HFF-Myc (cell line): ENCODE measurements at places on chromosomes 11 and 22.
A peak's percentile ranks its signal among the peaks of the same experiment; 100 is the strongest.

DNA sequence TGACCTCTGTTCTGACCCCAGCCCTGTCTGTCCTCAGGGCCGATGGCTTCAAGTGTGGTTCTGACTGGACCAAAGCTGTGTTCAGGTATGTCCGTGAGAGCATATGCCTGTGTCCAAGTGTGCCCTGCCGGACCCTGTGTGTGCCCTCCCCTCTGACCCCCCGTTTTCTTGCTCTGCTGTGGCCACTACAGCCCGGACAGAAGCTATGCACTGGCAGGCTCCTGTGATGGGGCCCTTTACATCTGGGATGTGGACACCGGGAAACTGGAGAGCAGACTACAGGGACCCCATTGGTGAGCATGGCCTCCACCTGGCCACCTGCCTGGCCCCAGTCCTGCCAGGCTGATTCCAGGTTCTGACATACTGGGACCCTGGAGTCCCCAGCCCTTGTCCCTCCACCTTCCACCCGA lies 14.5 kb downstream of the ATG16L2 start:
- no peak for DNase-seq

GRCh38 chr11:62854825-62855570 lies 15.6 kb upstream of the WDR74 start:
- no peak for DNase-seq

- DNase-seq, result no peak
These were observed 11.0 kb downstream of the SLC29A2 start for GRCh38 chr11:66360406-66361073.

GRCh38 chr11:58926251-58926650 lies 13.0 kb upstream of the GLYATL1 start:
- DNase-seq, result no peak

DNA sequence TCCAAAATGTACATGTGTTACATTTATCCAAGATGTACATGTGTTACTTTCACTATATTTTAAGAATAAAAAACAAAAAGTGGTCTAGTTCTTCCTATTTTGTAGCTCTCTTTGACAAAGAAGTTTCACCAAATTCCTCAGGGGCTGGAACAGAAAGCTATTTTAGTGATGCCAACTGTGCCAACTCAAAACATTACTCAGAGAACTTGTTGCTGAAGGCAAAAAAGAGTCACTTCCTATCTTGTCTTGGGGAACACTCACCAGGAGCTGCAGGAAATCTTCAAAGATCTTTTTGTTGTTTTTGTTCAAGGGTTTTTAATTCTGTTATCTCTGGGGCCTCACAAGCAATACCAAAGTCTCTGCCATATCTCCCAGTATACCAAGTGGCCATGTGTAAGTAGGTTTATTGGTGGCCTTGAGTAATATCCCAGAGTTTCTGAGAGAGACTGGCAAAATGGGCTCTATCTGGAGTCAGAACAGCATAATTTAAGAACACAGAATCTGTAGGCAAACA lies 13.6 kb upstream of the EED start:
- no peak for DNase-seq

DNA sequence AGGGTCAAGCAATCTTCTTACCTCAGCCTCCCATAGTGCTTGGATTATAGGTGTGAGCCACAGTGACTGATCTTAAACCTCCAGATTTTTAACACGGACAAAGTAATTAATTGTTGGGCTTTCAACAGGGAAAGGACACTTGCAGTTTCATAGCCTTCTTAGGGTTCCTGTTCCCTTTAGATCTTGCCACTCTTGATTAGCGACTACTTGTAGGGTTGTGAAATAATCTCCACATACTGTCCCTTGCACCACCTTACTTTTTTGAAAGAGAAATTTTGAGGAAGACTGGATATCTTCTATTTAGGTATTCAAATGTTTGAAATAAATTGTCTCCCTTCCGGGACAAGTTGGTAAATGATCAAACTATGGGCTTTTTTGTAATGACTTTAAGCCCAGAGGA lies 7.6 kb downstream of the MS4A4E start:
- no peak for DNase-seq

- DNase-seq, result no peak
These were observed 185.4 kb upstream of the CNTN5 start for GRCh38 chr11:98835335-98835734.

- no peak for DNase-seq
These were observed 2.3 kb downstream of the PTPRJ start for GRCh38 chr11:47982616-47983015.

GRCh38 chr11:113806406-113806805 lies 26.8 kb downstream of the CLDN25 start:
- DNase-seq, result peak; percentile 4

GRCh38 chr11:129658526-129658867 lies 157.2 kb upstream of the TMEM45B start:
- no peak for DNase-seq

DNA sequence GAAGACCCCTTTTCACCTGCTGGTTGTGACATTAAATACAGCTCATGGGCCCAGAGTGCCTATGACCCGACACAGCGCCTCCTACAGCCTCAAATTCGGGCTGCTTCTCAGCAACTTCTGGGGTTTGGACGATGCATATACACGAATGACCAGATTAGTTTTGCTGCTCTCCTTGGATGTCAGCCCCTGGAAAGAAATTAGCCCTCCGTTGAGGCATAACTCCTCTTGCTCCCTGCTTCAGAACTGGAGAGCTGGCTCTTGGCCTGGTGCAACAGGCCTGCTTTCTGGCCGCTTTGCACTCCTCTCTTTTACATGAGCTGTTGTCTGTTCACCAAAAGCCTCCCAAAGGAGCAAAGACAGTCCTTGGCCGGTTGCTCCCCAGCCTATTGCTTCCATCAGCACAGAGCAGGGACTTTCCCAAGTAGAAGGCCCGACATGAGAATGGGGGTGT lies 3.3 kb downstream of the TECTA start:
- no peak for DNase-seq

- no peak for DNase-seq
These were observed 397.1 kb downstream of the MN1 start for GRCh38 chr22:27404441-27404840.

- peak; percentile 77 for DNase-seq
These were observed 17.9 kb downstream of the KCNE3 start for GRCh38 chr11:74449369-74449931.

GRCh38 chr11:77723024-77723423 lies 85.4 kb upstream of the CLNS1A start:
- DNase-seq, result no peak

DNA sequence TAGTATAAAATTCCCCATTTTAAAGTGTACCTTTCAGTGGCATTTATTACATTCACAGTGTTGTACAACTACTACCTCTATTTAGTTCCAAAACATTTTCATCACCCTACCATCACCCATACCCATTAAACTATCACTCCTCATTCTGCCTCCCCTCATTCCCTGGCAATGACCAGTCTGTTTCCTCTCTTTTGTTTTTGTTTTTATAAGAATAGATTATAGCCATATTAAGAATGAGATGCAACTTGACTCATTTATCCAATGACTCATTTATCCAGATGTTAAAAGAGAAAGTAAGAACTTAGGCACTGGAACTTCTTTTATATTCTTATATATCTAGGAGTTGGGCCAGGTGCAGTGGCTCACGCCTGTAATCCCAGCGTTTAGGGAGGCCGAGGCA lies 156.3 kb downstream of the FAT3 start:
- peak; percentile 45 for DNase-seq

GRCh38 chr11:69371731-69372588 lies 78.0 kb downstream of the MYEOV start:
- DNase-seq, result no peak

DNA sequence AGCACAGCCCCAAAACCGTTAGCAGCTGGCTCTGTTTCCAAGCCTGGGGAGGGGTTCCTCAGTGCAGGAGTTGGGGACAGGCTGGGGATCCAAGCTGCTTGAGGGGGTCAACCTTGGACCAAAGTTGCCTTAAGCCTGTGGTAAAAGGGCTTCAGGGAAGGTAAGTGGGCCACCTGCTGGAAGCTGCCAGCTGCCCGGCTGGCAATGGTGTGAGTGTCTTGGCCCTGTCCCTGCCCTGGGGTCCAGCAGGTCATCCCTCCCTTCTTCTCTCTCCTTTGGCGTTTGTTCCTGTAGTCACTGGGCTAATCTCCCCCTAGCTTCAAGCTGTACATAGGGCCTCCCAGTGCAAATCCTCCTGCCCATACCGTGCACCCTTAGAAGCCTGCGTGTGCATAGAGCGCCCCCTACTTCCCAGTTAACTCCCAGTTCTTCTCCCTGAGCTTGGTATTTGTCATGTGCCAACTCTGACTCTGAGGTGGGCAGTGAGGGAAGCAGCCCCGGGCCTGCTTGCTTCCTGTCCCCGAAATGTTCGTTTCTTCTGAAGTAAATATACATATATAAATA lies 4.4 kb downstream of the TMEM258 start:
- DNase-seq, result peak; percentile 7
